ENCODE measurements at places on chromosomes 3 and 15.

DNA sequence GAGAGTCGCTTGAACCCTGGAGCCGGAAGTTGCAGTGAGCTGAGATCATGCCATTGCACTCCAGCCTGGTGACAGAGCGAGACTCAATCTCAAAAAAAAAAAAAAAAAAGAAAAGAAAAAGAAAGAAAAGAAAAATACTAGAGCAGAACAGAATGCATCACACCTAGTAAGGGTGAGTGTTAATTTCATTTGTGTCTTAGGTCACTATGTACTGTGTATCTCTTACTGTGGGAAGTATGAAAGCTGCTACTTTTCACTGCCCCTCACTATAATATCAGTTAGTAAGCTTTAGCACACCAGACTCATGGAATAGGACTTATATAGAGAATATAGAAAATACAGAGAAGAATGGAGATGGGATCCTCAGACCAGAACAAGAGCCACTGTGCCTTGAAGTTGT, 45.9 kb upstream of the RASA2 start:
- DNase-seq: no peak

DNA sequence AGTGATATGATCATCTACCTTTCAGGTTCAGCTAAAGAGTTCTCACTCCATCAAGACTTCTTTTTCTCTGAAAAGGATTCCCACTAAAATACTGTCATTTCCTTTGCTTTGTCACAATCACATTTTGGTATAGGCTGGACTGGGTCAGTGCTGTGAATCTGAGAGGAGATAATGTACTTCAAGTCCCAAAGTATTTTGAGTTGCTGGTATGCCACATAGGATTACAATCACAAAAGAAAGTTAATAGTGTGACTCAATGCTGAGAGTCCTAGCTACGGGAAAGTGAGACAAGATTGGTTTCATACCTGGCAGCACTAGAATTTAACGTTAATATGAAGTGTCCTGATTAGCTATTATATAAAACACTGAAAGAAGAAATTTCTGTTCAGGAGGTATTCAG, 1073.5 kb downstream of the FHIT start:
- no peak for DNase-seq

GRCh38 chr3:159989973-159990846, 1.6 kb downstream of the IL12A start:
- no peak for DNase-seq

GRCh38 chr3:180359061-180359952, 242.7 kb upstream of the TTC14 start:
- no peak for DNase-seq

- no peak for DNase-seq
Observed at GRCh38 chr15:38149315-38149714, 103.3 kb upstream of the SPRED1 start.

- DNase-seq: no peak
Observed at GRCh38 chr3:41525303-41526064, 326.2 kb downstream of the CTNNB1 start.

- no peak for DNase-seq
Observed at GRCh38 chr3:170532573-170532972, 53.3 kb downstream of the SLC7A14 start.

DNA sequence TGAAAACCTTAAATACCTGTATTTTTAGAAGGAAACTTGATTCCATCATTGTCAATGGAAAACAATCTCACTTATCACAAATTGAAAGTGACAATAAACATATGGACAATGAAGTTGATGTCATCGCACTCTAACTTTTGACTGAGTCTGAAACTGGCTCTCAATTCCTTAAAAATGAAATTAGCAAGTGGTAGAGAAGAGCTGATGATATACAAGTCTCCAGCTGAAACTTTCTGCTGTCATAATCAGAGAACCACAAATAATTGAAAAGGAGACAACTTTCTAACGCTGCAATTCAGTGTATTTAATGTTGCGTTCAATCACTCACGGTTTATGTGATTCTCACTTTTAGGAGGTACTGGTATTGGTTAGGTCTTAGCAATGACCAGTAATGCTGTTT, 37.5 kb downstream of the EPHB1 start:
- no peak for DNase-seq

DNA sequence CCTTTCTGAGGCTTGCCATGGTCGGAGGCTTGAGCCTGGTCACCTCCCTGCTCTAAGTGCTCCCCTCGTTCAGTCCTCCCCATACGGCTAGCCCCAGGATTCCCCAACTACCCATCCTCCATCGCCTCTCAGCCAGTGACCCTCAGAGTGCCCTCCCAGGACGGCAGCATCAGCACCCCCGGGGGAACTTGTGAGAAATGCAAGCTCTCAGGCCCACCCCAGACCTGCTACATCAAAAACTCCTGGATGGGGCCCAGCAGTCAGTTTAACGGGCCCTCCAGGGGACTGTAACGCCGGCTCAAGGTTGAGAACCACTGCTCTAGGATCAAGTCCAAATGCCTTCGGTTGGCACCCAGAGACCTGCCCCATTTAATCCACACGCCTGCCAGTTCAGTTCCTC, 6.9 kb downstream of the ADAMTS17 start:
- no peak for DNase-seq

GRCh38 chr3:107189158-107189791, 188.0 kb upstream of the CCDC54 start:
- DNase-seq: no peak

GRCh38 chr3:142863010-142863817, 25.7 kb downstream of the PCOLCE2 start:
- peak; percentile 3 for DNase-seq

DNA sequence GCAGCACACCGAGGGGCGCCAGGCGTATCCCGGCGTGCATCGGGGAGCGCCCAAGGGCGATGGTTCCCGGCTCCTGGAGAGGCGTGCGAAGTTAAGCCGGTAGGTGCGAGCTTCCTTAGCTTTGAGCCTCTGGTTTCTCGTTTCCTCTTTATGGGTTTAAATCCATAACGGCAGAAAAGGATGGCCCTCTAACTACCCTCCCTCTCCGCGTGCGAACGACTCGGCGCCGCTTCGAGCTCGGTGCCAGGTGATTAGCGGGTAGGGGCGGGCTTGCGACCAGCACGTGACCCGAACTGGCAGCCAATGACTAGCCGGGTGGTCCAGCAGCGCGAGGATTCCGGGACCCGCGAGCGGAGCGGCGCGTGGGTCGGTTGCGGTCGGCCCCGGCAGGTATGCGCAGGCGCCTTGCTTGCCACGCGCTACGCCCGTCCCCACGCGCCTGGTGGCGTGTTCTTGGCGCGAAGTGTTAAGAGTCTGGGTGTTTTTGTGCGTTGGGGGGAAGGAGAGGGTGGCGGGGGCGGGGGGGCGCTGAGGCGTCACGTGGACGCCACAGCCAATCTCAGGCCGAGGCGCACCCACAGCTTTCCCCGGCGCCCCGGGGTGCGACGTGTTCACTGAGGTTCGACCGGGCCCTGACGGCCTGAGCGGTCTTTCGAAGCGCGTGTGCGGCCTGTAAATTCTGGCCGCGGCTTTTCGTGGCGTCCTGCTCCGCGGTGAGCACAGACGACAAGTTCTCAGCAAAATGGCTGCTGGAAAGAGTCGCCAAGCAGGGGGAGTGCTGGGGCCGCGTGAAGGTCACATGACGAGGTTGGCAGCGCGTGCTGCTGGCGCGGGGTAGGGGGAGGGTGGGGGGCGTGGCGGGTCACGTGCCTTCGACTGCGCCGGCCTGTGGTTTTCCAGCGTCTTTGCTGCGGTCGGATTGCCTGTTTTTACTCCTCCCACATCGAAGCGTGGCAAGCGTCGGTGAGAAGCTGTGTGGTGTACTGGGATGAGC, 38.7 kb upstream of the MGA start:
- DNase-seq: peak; percentile 75

DNA sequence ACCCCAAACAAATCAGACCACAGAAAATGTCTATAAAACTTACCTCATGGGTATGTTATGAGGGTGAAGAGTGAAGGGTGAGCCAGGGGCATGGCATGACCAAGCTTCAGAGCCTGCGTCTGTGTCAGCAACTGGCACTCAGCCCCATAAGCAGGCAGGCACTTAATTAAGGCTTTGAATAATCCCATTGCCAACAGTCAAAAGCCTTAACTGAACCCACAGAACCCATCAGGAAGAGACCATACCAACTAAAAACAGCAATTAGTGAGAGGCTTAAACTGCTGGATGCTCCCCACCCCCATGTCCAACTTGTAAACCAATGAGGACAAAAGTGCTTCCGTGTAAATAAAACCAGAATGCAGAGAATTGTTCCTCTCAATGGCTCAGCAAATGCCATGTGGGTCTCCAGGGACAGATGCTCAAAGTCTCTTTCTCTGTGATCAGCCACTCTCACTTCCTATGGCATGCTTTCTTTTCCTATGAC, 126.0 kb downstream of the MYLK start:
- no peak for DNase-seq

DNA sequence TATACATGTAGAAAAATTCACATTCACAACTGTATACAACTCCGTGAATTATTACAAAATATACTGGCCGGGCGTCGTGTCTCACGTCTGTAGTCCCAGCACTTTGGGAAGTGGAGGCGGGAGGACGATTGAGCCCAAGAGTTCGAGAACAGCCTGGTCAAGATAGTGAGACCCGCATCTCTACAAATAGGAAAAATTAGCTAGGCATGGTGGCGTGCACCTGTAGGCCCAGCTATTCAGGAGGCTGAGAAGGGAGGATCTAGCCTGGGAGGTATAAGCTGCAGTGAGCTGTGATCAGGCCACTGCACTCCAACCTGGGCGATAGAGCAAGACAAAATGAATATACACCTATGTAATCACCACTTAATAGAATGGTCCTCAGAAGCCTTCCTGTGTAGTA, 1.3 kb downstream of the RAD51 start:
- DNase-seq: no peak

- DNase-seq: no peak
Observed at GRCh38 chr3:70180664-70181063, 131.8 kb downstream of the MDFIC2 start.

DNA sequence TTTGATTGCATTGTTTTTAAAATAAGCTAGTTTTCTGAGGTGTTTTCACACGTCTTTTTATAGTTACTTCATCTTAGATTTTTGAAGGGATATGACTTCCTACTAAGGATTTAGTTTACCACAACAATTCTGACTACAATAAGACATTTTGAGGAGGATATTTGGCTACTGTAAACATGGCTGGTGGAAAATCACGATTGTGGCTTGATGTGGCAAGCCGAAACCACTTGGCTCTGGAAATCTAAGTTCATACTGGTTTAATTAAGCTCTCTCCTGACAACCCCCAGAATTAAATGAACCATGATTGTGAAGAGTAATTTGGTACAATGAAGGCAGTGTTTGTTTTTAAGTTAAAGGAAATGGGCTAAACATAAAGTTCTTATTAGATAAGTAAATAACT, 30.8 kb downstream of the ST3GAL6 start:
- DNase-seq: no peak

GRCh38 chr15:31494786-31495185, 168.2 kb downstream of the KLF13 start:
- DNase-seq: no peak

- DNase-seq: no peak
Observed at GRCh38 chr3:123399653-123400052, 49.2 kb downstream of the ADCY5 start.

- no peak for DNase-seq
Observed at GRCh38 chr15:93209690-93210445, 120.9 kb upstream of the RGMA start.

GRCh38 chr3:187744169-187745151, 808 bp downstream of the BCL6 start:
- DNase-seq: peak; percentile 86

- no peak for DNase-seq
Observed at GRCh38 chr3:115788921-115789470, 165.7 kb downstream of the GAP43 start.

GRCh38 chr15:88454236-88454635, 13.0 kb downstream of the MRPL46 start:
- no peak for DNase-seq

GRCh38 chr3:126685021-126685420, 19.0 kb upstream of the CHCHD6 start:
- no peak for DNase-seq

GRCh38 chr15:72060687-72061250, 57.2 kb downstream of the MYO9A start:
- DNase-seq: no peak

- no peak for DNase-seq
Observed at GRCh38 chr15:74428442-74428787, 5.3 kb downstream of the SEMA7A start.

DNA sequence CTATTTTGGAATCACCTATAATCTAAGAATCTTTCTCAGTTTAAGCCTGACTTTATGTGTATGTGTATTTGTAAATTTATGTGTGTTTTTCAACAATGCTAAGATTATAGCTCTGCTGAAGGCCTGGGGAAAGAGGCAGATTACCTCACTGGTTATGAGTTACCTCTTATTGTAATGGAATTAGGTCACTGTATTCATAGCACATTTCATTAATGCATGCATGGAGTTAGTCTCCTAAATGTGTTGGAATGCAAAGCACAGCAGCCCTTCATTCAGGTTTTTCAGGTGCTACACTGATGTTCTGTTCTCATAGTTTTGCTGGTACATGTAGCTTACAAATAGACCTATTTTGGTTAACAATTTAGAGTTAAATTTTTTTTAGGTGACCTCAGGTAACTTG, 9.5 kb downstream of the GPR87 start:
- DNase-seq: no peak

DNA sequence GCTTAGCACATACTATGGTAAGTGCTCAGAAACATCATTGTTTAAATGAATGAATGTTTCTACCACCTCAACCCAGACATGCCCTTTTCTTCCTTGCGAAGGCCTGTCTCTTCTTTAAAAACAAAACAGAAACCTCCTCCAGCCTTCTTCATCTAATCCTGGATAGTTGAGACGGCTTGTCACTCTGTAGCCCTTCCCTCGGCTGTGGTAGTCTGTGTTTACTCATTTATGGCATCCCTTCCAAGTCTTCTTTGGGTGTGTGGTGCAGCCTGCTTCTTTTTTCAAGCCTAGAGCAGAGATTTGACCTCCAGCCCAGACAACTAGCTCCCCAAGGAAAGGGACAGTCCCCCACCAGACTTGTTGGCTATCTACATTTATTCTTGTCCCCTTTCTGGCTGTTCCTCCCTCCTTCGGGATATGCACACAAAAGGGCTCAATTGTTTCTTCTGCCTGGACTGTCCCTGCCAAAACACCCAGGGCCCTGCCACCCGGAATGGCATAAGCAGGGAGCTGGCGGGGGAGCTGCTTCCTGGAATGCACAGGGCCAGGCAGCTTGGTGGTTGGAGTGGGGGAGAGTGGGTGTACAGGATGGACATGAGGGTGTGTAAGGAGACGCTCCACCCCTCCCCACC, 67.8 kb downstream of the ITGA11 start:
- DNase-seq: no peak

- no peak for DNase-seq
Observed at GRCh38 chr3:30918761-30919160, 24.3 kb upstream of the GADL1 start.

GRCh38 chr15:35362195-35362829, 183.7 kb downstream of the DPH6 start:
- no peak for DNase-seq

DNA sequence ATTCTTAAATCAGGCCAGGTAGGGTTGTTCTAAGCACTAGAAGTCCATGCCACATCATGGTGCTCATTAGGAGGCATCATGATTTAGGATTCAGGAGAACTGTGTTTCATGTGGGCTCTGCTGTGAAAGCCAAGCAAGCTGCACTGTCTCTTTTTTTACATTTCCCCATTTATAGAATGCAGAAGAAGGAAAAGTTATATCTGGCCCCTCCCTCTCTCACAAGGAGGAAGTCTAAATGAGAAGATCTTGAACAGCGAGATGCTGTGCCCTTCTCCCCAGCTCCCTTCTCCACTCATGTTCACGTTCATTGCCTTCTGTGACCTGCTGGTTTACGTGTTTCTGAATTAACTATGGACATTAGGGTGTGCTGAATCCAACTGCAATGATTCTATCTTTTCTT, 178.5 kb upstream of the RASGRP1 start:
- DNase-seq: no peak

GRCh38 chr3:39408493-39409372, 2.2 kb downstream of the RPSA start:
- DNase-seq: no peak
